ENCODE measurements at places on chromosomes 16 and 17. TPM values are rescaled to one million over a fixed set of nuclear protein-coding genes. Genes with fewer than 3 reads are reported as not detected.

The OR3A2 gene
- total RNA-seq = 0.94 TPM

The HNF1B gene
- not detected for total RNA-seq

The EVPL gene
- not detected for total RNA-seq

The OR2C1 gene
- total RNA-seq = 0.62 TPM

The AANAT gene
- total RNA-seq = not detected

The PRM3 gene
- total RNA-seq = not detected

The ZCCHC14 gene
- total RNA-seq = 33.2 TPM

The PIPOX gene
- total RNA-seq = 4.1 TPM

The VTN gene
- total RNA-seq = 0.31 TPM

The GRIN2C gene
- total RNA-seq = 0.47 TPM

The KRTAP9-3 gene
- not detected for total RNA-seq

The KRTAP3-1 gene
- not detected for total RNA-seq

The SPATA32 gene
- total RNA-seq = not detected

The CCL15 gene
- not detected for total RNA-seq

The USP22 gene
- total RNA-seq = 342 TPM

The CYB5D1 gene
- 14.2 TPM for total RNA-seq

The FXR2 gene
- 51.9 TPM for total RNA-seq

The SLC5A10 gene
- not detected for total RNA-seq

The TP53TG3 gene
- not detected for total RNA-seq

The LRRC37A3 gene
- total RNA-seq = 62.4 TPM

The MCRIP1 gene
- total RNA-seq = 85.9 TPM

The TUBB3 gene
- total RNA-seq = 2,684 TPM

The GPRC5C gene
- 10.0 TPM for total RNA-seq

The CD300E gene
- total RNA-seq = 0.16 TPM

The CYBA gene
- total RNA-seq = 17.8 TPM

The CHST5 gene
- 0.16 TPM for total RNA-seq

The HYDIN gene
- 26.5 TPM for total RNA-seq

The ENPP7 gene
- total RNA-seq = not detected

The LCAT gene
- 0.47 TPM for total RNA-seq

The ZNF286A gene
- total RNA-seq = 118 TPM

The CTCF gene
- 54.0 TPM for total RNA-seq

The GJC1 gene
- 81.3 TPM for total RNA-seq

The FNDC8 gene
- total RNA-seq = not detected

The PDIA2 gene
- total RNA-seq = 6.4 TPM

The PLCG2 gene
- 1.6 TPM for total RNA-seq

The CTF1 gene
- total RNA-seq = not detected

The SYT17 gene
- 6.2 TPM for total RNA-seq

The LLGL2 gene
- 2.7 TPM for total RNA-seq

The CLEC18B gene
- 1.1 TPM for total RNA-seq

The TM4SF5 gene
- total RNA-seq = not detected

The GUCY2D gene
- 0.16 TPM for total RNA-seq

The KIF18B gene
- 0.16 TPM for total RNA-seq

The PMFBP1 gene
- total RNA-seq = 2.5 TPM

The CCL3 gene
- total RNA-seq = 7.2 TPM

The GLP2R gene
- not detected for total RNA-seq

The ARSG gene
- total RNA-seq = 4.4 TPM

The NAGS gene
- total RNA-seq = 0.78 TPM

The C17orf67 gene
- 1.9 TPM for total RNA-seq

The ALOXE3 gene
- total RNA-seq = 0.47 TPM

The GOSR2 gene
- 40.7 TPM for total RNA-seq

The NETO2 gene
- total RNA-seq = 154 TPM

Measured in occipital lobe (tissue), 3 donors.